BJ (cell line): ENCODE measurements at places on chromosomes 11 and 22. TPM values are rescaled to one million over a fixed set of nuclear protein-coding genes. Genes with fewer than 3 reads are reported as not detected.

Gene OR4X2
- polyA plus RNA-seq = not detected in 2 replicates

Gene GALNT18
- polyA plus RNA-seq = 2.3 and 4.1 TPM in 2 replicates

Gene SEPTIN3
- polyA plus RNA-seq = 0.02 and 0.06 TPM in 2 replicates

Gene GPHA2
- not detected in 2 replicates for polyA plus RNA-seq

Gene KDM4E
- polyA plus RNA-seq = not detected in 2 replicates

Gene OR52I2
- polyA plus RNA-seq = not detected in 2 replicates

Gene ZP1
- 0.36 and 0.67 TPM in 2 replicates for polyA plus RNA-seq

Gene ZC3H12C
- 5.2 and 5.5 TPM in 2 replicates for polyA plus RNA-seq
